Stimulated activated effector memory CD8-positive, alpha-beta T cell treated with anti-CD3 and anti-CD28 coated beads, Interleukin-12 subunit alpha, Interleukin-12 subunit beta, amount 100 ng/mL, for 72 hours (primary cell): ENCODE measurements at places on chromosomes 3 and 15.
A peak's percentile ranks its signal among the peaks of the same experiment; 100 is the strongest.

GRCh38 chr3:139715166-139715565 is 37.4 kb upstream of the NMNAT3 start:
- DNase-seq: no peak

GRCh38 chr15:77017761-77018720 is 23.1 kb downstream of the PSTPIP1 start:
- no peak for DNase-seq

GRCh38 chr3:88298189-88298588 is 148.4 kb downstream of the C3orf38 start:
- no peak for DNase-seq

- DNase-seq: no peak
Measured at GRCh38 chr3:136811701-136812100, 7.2 kb upstream of the SLC35G2 start.

DNA sequence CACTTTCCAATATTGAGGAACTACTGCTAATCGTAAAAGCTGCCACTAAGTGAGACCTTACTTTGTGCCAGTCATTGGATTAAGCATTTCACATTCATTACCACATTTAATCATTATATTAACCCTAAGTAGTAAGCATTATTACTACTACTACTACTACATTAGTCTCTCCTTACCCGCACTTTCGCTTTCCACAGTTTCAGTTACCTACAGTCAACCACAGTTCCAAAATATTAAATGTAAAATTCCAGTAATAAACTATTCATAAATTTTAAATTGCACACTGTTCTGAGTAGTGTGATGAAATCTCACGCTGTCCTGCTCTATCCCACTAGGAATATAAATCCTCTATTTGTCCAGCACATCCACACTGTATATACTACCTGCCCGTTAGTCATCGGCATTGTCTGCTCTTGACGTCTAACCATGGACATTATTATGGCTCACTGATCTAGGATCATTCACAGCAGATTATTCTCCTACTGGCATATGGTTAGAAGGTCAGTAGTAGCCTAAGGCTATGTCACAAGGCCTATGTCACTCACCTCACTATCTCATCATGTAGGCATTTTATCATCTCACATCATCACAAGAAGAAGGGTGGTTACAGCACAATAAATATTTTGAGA is 121.1 kb downstream of the GSK3B start:
- DNase-seq: no peak

DNA sequence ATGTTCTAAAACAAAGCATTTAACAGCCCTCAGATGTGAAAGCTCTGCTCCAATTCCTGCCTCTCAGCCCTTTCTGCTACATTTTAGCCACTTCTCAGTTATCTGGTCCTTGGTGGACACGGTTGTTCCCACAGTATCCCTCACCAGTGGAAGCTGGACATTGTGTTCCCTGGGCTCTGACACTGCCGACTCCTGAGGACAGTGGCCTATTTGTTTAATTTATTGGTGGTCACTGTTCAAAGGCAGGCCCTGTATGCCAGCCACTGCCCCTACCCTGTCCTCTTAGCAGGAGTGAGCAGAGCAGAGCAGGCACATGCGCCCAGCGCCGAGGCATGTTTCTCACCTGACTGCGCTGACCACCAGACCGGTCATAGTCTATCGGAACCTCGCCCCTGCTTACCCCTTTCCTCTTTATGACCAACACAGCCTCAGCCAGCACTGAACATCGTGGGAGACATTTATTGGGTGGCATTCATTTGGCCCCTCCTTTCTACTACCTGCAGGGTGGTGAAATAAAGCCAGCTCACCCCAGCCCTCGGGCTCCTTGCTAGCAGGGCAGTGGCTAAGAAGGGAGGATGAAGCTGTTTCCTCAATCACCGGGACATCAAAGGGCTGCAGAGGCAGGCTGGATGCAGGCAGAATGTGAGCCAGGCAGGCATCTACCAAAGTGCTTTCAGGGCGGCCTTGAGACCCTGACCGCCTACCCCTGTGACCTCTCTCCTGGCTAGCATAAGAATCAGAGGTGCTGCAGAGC is 54.3 kb upstream of the HACD2 start:
- DNase-seq: no peak

DNA sequence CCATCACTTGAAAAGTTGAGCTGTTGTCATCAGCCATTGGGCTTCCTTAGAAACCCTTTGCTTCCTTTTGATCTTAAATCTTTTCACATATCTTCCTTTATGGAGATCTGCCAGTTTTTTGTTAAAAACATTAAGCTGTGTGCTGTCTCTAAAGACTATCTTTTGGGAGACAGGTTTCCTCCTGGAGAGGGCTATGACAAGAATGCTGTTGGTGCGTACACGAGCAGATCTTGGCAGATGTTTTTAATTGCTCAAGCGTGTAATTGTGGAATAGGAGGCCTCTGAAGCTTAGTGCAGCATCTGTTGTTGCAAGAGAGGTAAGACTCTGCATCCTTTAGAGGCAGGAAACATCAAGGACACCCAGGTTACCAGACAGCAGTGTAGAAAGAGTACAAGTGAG is 56.8 kb downstream of the PHLDB2 start:
- no peak for DNase-seq

- DNase-seq: no peak
Measured at GRCh38 chr15:101237251-101237650, 14.6 kb downstream of the CHSY1 start.

DNA sequence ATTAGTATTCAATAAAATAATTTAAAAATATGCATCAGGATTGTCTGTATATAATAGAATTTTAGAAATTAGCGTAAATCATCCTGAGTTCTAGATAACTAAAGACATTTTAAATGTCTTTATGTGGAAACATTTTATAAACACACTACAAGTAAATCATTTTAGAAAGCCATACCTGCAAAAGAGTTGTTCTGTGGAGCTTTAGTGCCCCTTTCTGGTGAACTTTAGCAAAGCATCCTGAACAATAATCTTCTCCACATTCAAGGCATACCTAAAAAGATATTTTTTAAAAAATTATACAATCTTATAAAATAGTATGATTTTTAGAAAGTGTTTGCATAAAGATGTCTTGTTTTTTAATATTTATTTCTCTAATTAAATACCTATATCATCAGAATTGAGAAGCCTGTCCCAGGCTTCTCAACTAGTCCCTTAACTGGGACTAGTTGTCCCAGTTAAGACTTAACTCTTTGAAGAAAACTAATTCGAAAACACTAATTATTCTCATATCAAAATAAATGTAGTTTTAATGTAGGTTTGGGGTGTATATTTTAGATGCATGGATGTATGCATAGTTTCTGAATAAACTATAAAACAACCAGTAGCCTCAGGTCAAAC is 29.7 kb downstream of the ZBBX start:
- DNase-seq: no peak

DNA sequence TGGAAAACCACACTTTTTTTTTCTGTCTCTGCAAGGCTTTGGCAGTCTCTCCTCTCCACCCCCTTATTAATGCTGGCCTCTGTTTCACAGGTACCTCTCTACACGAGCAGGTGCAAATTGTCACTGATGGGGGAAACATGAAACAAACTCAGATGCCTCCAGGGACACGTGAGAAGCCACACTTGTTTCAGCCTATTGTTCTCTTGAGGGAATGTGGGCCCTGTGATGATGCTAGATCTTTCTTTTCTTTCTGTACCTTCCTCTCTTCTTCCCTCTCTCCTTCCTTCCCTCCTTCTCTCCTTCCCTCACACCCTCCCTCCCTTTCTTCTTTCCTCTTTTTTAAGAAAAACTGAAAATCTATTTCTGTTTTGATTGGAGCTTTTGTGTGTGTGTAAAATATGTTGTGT is 5.7 kb upstream of the BLM start:
- no peak for DNase-seq

DNA sequence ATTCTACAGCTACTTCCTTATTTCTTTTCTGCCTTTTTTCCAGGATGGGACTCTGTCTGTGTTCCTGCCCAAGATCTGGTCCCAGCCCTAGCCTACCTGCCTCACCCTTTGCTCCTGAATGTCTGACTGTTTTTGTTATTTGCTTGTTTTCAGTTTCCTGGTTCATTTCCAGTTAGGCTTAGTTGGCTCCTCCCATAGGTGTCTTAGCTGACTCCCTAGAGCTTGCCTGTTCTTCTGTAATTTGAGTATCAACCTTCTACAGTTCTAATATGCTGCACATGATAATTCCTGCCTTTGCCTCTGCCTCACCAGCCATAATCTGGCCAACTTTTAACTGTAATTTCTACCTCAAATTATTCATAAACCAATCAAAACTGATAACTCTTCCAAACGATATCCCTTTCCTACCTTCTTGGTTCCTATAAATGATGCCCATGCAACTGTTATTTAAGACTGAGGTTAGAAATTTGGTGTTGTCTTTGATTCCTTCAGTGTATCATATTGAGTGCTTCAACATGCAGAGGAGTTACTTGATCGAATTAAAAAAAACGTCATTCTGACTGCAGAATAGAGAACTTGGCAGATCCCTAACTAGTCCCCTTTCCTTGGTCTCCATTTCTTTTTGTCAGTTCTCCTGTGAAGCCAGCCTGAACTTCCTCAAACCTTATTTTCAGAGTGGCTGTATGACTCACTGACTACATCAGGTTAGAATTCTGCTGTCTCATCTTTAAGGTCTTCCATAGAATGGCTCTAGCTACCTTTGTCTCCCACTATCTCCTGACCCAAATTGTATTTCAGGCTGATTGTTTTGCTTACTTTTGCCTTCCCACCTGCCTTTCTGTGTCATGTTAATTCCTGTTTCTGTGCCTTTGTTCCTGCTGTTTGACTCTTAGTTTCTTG is 8.4 kb downstream of the GOLM2 start:
- DNase-seq: no peak

GRCh38 chr15:100987143-100987542 is 68.0 kb downstream of the LRRK1 start:
- no peak for DNase-seq

GRCh38 chr3:37154668-37155314 is 19.6 kb downstream of the LRRFIP2 start:
- DNase-seq: no peak

- DNase-seq: no peak
Measured at GRCh38 chr3:70984776-70985482, 598.6 kb downstream of the FOXP1 start.

DNA sequence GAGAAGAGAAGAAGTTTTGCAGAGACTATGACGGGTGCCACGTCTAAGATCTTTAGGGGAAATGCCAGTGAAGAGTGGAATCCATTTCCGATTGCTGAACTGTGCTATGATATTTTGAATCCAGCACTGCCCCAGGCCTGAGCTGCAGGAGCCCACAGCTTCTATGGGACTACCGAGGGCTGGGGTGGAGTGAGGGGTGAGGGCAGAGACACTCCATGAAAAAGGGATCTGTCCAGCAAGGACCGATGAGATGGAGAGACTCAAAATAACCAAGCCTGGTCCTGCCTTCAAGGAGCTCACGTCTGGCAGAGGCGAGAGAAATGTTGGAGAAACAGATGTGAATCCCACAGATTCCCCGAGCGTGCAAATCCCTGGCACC is 79.8 kb upstream of the MEF2A start:
- no peak for DNase-seq

DNA sequence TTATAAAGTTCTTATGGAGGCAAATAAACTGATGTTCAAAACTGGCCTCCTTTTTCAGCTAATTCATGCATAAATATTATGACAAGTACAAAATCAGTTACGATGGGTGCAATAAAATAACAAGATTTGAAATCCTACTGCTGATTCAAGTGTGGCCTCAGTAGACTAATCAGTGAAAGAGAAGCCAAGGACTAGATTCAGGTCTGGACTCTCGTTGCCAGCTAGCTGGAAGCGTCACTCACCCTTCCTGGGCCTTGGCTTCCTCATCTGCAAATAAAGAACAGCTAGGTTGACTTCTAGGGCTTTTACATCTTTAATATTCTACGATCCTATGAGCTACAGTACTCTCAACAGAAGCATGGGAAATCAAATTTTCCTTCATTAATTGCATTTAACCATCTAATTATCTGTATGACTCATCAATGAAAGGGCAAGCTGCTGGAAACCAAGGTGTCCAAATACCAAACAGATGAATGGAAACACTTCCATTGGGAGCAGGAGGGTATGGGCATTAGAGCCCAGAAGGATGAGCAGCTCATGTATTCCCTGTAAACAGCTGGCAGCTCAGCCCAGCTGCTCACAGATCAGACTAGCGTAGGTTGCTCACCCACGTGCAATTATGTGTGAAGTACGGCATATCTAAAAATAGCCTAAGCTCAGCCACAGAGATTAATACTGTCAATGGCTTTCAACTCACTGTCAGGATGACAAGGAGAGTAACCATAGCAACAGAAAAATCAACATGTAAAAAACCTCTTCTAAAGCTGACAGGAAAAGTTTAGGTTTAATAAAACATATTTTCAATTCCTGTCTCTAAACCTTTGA is 294.8 kb downstream of the PLCL2 start:
- DNase-seq: no peak

- no peak for DNase-seq
Measured at GRCh38 chr15:79924379-79924778, 27.6 kb upstream of the MTHFS start.

- no peak for DNase-seq
Measured at GRCh38 chr3:194689493-194689944, 3.8 kb downstream of the FAM43A start.

GRCh38 chr3:170633573-170633972 is 47.7 kb upstream of the SLC7A14 start:
- DNase-seq: no peak

GRCh38 chr15:80727196-80727595 is 32.1 kb downstream of the ABHD17C start:
- no peak for DNase-seq

GRCh38 chr15:57309856-57310760 is 66.2 kb upstream of the CGNL1 start:
- DNase-seq: no peak

DNA sequence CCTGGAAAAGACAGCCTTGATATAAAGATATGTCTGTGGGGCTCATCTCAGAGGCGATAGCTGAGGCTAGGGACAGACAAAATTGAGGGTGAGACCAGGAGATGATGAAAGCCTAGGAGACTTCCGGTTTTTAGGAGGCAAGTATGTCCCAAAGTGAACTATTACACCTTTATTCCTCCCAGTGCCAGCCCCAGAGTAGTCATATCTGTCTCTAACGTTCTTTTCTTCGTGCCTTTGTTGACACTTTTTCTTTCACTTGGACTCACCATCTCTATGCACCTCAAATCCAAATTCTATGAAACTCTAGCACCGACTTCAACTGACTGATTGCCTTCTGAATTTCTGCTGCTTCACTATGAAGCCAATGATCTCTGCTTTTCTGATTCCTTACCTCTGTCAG is 93.8 kb upstream of the RASGRP1 start:
- no peak for DNase-seq

GRCh38 chr15:64699751-64700388 is 75.5 kb downstream of the RBPMS2 start:
- DNase-seq: no peak

- DNase-seq: peak; percentile 0
Measured at GRCh38 chr3:38151667-38152265, 13.3 kb downstream of the MYD88 start.
